ENCODE measurements at places on chromosomes 1 and 21.
A peak's percentile ranks its signal among the peaks of the same experiment; 100 is the strongest.

DNA sequence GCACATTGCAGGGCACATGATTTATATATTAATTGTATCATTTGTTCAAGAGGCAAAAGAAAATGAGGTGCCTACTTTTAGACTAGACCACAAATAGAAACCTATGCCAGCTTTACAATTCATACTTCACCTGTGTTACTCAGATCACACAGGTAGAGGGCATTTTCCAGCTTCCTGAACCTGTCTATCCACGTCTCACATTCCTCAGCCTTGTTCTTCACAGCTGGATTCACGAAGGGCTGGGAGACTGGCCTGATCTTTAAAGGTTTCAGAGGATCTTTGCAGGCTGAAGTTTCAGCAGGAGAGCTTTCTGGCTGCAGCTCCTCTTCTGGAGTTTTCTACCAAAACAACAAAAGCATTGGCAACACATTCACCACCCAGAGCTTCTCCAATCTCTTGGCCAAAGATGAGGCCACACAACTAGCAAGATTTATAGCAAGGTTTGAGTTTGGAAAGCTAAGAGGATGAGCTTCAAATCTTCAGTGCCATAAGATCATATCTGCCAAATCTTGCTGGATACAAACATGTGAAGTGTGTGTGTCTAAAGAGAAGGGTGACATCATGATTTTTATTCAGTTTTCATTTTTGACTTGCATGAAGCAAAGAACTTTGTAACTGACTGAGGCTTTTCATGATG is 71.0 kb upstream of the CYP2J2 start:
- no peak for DNase-seq

- DNase-seq = no peak
Measured at GRCh38 chr1:78678324-78678723, 28.7 kb downstream of the IFI44 start.

DNA sequence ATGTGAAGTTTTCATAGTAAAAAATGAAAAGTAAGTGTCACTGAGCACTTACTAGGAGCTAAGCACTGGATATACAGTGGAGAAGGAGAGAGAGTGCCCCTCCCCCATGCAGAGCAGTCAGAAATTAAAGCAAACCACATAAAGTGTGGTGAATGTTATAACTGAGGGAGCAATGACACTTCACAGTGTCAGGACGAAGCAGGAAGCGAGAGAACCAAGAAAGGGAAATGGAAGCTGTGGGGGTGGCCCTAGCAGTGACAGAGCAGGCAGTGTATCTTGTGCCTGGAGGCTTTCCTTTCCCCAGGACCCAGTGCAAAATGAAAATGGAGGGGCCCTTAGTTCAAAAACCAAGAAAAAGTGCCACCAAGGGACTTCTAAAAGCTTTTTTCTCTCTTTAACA is 21.5 kb upstream of the RCAN3 start:
- DNase-seq = no peak

DNA sequence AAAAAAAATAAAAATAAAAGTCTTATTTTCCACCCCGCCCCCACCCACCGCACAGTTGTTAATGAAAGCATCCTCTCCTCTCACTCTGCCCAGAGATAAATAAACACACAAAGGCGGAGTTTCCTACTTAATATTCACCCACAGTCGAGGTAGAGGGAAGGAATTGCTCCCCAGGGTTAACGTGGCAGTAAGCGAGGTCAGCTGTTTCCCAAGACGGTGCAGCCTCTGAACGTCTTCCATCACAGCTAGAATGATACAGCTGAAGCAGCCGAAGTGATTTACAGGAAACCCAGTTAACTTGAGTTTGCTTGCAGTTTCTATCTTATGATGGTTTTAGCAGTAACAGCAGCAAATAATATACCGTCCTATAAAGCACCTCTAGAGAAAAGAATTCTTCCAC is 283.9 kb downstream of the PBX1 start:
- DNase-seq = no peak

GRCh38 chr1:32626176-32626575 is 24.2 kb downstream of the ZBTB8OS start:
- DNase-seq = no peak

DNA sequence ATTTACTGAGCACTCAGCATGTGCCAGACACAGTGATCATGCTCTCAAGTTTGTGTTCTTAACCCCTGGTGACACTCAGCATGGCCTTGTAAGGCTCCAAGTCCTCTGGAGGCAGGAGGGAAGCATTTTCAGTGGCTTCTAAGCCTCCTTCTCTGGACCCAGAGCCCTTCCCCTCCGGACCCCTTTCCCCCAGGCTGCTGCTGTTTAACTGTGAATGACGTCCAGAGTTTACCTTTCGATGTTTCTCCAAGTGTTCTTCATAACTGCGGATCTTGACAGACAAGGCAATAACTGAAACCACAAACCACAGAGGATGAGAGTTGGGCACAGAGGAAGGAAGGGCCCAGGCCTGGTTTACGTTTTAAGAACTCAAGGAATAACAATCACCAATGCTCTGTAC is 6.5 kb downstream of the MRPS15 start:
- DNase-seq = no peak

DNA sequence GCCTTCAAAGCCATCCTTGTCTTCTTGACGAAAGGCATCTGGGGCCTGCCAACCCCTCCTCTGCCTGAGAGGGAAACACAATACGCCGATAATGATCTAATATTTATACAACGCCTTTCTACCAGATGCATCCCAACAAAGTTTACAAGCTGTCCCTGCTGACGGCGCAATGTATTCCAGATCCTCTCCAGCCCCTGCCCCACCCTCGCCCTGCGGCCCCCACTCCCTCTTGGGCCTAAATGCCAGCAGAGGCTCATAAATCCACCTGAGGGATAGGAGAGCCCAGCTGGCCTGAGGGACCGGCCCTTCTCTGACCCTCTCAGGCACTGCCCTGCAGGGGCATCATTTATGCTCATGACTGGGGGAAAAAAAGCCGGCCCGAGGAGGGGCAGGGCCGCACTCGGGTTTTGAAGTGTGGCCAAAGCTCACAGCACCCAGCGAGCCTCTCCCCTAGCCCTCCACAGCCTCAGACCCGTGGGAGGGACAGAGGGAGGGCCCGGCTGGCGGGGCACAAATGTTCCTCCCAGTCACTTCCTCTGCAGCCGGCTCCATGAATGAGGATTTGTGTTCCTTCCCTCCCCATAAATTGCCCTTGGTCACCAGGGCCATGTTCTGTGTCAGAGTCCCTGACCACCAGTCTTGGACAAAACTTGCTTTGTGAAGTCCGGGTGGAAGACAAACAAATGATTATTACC is 140.3 kb downstream of the FOXD2 start:
- DNase-seq = no peak

DNA sequence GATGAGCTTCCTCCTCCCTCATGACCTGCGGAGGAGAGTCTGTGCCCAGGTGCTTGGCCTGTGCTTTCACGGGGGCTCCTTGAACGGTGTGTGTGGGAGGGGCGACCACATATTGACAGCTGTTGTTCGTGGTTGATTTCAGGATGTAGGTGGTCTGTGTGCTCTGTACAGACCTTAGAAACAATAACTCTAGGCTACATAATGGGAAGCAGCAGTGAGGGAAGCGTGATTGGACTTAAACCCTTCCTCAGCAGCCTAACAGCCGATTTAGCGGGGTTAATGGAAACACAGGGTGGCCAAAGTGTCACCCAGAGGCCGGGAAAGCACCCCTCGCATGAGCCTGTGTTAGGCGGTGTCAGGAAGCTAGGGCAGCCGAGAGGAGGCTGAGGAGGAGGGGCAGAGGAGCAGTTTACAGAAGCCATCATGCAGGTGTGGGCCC is 56.0 kb downstream of the TBCE start:
- no peak for DNase-seq

- DNase-seq = peak; percentile 4
Measured at GRCh38 chr21:39461419-39461818, 9.6 kb downstream of the SH3BGR start.

DNA sequence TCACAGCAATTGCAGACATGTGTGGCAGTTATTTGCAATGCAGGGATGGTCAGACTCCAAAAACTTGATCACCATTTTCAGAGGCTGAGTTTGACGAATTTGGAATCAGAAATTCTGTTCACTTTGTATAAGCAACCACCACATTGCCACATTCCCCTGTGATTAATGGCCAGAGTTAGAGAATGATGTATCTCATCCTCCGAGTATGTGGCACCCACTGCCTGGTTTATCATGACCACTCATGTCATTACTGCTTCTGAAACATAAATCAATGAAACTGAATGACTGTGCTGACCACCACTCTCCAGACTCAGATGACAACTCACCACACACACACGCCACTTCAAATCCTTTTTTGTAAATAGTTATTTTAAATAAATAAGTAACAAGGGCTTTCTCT is 66.6 kb upstream of the CACHD1 start:
- DNase-seq = no peak

- DNase-seq = peak; percentile 96
Measured at GRCh38 chr1:159000625-159001024, 9.1 kb upstream of the IFI16 start.

DNA sequence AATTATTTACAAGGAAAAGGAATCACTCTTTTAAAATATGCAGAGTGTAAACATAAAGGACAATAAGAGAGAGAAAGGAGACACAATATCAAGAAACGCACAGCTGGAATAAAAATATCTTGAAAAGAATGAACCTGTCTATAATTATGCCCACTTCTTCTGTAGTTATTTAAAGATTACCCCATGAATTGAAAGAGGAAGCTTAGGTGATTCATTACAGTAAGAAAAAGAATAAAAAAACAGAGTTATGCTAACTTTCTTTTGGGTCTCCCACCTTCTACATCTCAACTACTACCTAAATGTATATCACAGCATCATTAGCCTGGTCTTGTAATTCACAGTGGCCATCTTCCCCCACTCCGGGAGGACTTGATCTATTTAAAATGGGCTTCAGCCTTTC is 182.1 kb downstream of the MRPL39 start:
- no peak for DNase-seq

DNA sequence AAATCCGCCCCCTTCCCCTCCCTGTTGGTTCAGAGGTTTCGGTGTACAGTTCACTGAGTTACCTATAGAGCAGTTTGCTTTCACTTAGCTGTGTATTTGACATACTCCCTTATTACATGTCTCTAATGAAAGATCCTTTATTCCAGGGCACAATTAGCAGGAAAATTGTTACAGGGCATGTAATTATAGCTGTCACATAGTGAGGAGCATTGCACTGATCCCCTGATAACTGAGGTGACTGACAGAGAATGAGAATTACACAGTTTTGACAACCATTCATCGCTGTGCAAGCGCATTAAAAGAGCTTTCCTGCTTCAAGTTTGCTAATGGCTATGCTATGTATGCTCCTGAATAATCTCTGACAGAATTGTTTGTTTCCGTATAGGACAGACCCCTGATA is 26.9 kb downstream of the DAP3 start:
- DNase-seq = no peak

- DNase-seq = peak; percentile 51
Measured at GRCh38 chr21:38968887-38969543, 163.3 kb downstream of the ETS2 start.

DNA sequence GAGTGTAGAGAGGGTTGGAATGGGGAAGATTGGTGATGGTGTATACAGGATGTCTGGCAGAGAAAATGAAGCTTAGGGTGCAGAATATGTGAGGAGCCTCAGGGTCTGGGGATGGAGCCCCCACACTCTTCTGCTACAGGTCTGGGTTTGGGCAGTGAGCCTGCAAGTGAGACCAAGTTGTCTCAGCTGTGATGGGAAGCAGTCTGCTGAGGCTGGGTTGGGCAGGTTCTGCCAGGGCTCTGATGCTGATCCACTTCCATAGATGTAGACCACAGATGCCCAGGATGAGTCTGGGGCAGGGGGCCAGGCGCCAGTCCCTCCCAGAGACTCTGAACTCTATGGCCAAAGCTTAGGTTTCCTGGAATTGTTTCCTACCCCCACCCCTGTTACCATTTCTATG is 516.9 kb downstream of the PTPRU start:
- no peak for DNase-seq

DNA sequence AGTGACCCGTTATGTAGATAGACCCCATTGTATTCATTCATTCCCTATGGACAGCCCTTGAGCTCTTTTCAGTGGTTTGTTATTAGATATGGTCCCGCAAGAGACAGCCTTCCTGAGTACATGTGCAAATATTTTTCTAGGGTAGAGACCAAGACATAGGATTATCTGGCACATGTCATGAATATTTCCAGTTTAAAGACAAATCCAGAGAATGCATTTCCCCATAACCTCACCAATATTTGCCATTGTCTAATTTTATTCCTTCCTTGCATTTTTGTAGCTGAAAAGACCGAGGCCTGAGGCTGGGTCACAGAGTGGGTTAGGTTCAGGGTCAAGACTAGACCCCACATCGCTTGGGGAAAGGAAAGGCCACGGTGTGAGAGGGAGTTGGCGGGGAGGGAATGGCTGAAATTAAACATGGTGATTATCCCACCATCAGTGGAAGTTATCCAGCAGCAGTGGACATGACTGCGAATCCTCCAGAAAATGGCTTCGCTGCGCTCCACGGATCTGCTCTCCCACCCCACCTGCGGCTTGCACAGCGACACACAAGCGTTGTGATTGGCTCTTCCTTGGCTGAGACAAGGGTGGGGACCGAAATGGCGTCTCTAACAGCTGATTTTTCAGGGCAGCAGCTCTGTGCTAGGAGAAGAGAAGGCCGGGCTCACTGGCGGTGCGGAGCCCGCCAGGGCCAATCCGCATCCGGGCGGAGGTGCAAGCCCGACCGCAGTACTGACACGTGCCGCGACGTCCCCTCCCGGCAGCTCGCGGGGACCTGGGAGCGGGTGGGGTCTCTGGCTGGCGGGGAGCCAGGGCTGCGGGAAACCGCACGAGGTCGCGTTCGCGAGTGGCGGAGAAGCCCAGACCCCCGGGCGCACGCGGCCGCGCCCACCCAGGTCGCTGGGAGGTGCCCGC is 16.1 kb upstream of the STMN1 start:
- DNase-seq = peak; percentile 85

- no peak for DNase-seq
Measured at GRCh38 chr1:94552071-94552586, 10.6 kb upstream of the F3 start.

- no peak for DNase-seq
Measured at GRCh38 chr1:27873671-27874384, 1.5 kb downstream of the THEMIS2 start.

DNA sequence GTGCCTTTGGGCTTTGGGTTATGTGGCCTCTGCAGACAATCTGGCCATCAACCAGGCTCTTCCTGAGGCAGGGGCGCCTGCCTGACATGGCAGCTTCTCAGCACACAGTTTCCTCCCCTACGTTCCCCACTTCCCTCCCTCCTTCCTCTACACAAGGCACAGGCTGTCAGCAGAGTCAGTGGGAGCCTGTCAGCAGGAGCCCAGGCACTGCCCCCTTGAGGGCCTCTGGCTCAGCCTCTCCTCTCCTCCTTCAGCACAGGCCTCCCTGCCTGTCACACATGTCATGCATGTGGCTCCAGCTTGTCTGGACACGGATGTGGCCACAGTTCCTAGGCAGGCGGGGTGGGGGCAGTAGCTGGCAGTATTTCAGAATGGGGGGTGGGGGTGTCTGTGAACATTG is 52.2 kb upstream of the ARTN start:
- no peak for DNase-seq

GRCh38 chr1:119655154-119655553 is 7.1 kb upstream of the ZNF697 start:
- no peak for DNase-seq

GRCh38 chr1:221573756-221574155 is 168.1 kb downstream of the DUSP10 start:
- no peak for DNase-seq
